Fibroblast of lung (primary cell): ENCODE measurements at places on chromosomes 7 and 10. TPM values are rescaled to one million over a fixed set of nuclear protein-coding genes. Genes with fewer than 3 reads are reported as not detected.

Gene ARHGAP21
- total RNA-seq, result 105 and 173 TPM in 2 replicates

Gene PALD1
- total RNA-seq, result 0.26 and 0.33 TPM in 2 replicates

DNA sequence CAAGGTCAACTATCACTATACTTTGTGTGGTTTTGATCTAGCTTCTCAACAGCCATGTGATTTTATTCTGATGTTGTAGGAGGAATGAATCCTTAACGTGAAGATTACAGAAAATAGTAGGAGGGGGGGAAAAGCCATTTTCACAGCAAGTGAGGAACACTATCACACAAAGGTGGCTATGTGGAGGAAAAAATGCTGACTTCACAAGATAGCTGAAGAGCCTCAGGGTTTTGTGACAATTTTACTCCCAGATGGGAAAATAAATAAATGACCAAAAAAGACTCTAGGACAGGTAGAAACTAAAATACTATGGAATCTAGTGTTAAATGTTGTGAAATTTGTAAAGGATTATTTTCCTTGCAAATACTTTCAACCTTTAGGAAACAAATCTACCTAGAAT, 281.0 kb downstream of the ADRA2A start:
- no peak for DNase-seq

- DNase-seq, result no peak
Measured at GRCh38 chr7:111184987-111185386, 94.1 kb downstream of the LRRN3 start.

- no peak for DNase-seq
Measured at GRCh38 chr10:31194986-31195385, 124.0 kb upstream of the ZEB1 start.

DNA sequence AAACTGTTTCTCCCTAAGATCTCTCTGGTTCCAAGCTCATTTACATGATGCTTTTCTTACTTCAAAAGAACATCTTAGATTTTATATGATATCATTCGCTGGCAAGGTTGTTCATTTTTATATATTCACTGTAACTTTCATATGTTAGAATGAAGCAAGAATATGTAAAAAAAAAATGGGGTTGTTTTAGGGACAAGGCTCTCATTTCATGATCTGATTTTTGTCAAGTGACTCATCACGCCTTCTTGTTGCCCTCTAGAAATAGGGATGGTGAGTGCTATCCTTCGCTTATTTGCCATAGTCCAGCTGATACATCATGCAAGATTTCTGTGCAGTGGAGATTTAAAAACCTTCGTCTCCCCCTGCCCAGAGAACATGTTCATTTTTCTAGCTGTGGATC, 14.0 kb upstream of the CELF2 start:
- DNase-seq, result no peak

DNA sequence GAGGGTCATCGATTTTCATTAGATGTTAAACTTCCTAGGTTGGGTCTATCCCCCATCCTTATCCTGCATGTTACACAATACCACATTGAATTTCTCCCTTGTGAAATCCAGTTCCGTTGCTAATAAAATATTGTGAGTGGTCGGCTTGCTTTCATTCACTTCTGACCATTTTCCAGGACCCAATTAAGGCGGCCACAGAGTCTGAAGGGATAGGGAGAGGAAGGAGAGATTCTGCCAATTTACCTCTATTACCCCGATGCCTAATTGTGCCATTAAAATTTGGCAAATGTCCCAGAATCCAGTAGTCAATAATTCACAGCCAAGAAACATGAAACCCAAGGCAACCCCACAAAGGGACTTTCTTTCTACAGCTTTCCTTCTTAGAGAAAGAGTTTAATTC, 129.9 kb downstream of the IPMK start:
- DNase-seq, result no peak

DNA sequence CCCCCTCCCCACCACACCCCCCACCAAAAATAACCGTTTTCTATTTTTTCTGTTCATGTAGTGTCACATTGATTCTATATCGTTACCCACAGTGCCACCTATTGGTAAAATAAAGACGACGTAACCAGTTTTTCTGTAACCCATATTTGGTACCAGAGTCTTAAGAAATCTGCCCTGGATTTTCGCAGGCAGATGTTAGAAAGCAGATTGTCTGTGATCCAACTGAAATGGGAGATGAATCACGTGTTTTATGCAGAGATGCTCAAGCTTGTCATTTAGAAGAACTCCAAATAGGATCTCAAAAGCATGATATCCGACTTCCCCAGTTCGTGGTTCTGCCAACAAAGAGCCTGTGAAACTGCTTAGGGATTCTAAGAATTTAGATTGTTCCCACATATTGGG, 261.1 kb upstream of the CSTF2T start:
- peak; percentile 22 for DNase-seq

- DNase-seq, result no peak
Measured at GRCh38 chr7:106057962-106058927, 53.9 kb downstream of the SYPL1 start.

DNA sequence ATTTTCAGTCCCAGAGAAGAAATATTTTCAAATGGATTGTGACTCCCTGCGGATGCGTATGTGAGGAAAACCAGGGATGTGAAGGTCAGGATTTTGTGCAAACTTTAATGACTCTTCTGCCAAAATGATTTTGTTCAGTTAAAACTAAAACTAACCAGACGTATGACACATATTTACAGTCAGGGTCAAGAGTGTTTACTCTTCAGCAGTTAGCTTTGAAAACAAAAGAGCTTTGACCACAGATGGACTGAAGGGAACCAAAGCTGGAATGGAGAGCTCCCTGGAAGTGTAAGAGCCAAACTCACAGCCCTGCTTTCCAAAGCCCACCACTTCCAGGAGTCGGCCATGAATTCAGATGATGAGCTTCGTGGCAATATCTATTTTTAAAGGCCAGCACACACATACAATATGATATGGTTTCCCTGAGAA, 15.5 kb downstream of the SVIL start:
- DNase-seq, result peak; percentile 73

DNA sequence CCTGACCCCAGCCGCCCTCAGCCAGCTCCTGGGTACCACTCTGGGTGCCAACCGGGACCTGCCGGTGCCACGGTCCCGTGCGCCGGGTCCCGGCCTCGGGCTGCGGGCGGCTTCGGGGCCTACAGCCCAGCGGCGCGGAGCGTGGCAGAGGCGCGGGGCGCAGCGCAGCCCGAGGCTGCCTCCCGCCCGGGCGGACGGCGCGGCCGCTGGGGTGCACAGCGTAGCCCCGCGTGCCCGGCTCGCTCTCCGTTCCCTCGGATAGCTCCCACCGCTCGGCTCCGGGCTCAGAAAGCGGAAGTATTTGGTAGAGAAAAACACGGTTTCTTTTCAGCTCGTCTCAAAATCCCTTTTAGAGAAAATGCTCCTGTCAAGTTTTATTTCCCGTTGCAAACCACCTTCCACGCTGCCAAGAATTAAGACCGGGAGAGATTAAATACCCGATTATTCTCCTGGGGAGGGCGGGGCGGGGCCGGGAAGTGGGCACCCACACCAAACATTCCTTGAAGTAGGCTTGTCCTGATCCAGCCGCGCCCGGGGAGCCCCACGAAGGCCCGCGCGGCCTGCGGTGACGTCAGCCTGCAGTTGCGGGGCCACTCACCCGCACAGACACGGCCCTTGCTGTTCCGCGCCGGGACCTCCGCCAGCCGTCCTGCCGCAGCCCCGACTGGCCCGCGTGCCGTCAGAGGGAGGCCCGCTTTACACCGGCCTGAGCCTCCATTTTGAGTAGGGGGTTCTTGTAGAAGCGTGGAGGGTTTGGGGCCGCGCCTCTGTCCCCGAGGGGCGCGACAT, 7.2 kb downstream of the HOXA13 start:
- DNase-seq, result no peak

DNA sequence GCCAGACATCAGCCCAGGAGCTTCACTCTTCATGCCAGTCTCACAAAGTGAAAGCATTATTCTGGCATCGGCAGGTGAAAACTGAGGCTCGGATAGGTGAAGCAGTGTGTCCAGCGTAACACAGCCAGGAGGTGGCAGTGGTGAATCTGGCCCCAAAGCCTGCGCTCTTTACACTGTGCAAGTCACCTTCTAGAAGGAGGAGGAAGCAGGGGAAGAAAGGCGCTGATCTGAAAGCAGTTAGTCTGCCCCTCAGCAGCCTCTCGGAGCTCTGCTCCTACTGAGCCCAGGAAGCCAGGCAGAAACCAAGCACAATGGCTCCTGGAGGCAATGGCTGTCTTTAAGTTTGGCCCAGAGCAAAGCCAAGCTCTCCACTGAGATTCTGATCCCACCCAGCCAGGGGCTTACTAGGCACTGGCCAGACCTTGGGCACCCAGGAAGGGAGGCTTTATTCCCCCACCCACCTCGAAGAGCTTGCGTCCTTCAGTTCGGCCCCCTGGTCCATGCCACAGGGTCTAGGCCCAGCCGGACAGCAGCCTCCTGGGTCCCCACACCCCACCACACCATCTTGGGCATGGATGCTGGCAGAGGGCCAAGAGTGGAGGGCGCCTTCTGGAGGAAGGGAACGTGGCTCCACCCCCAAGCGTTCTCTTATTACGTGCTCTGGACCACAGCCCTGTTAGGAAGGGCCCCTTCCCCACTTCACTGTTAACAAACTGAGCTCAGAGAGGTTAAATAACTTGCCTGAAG, 104.5 kb downstream of the GRID1 start:
- DNase-seq, result no peak

- no peak for DNase-seq
Measured at GRCh38 chr7:25124465-25125136, 459 bp downstream of the CYCS start.

- DNase-seq, result no peak
Measured at GRCh38 chr10:96902117-96902516, 70.0 kb downstream of the LCOR start.

DNA sequence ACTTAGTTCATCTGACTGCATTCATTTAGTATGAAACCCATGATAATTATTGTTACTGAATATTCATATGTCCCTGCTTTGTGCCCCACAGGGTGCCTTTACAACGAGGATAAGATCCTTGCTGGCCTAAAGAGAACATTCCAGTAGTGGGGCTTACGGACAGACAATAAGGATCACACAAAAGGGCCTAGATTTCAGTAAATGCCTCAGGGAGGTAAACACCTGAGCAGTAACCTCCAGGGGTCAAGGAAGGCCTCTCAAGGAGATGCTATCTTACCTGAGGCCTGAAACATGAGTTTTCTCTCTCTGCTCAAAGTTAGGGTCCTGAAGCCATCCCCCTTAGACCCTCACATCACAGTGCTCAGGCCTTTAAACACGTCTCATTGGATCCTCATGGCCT, 228.7 kb downstream of the TCF7L2 start:
- no peak for DNase-seq

- DNase-seq, result no peak
Measured at GRCh38 chr10:123639131-123639530, 27.0 kb upstream of the GPR26 start.

DNA sequence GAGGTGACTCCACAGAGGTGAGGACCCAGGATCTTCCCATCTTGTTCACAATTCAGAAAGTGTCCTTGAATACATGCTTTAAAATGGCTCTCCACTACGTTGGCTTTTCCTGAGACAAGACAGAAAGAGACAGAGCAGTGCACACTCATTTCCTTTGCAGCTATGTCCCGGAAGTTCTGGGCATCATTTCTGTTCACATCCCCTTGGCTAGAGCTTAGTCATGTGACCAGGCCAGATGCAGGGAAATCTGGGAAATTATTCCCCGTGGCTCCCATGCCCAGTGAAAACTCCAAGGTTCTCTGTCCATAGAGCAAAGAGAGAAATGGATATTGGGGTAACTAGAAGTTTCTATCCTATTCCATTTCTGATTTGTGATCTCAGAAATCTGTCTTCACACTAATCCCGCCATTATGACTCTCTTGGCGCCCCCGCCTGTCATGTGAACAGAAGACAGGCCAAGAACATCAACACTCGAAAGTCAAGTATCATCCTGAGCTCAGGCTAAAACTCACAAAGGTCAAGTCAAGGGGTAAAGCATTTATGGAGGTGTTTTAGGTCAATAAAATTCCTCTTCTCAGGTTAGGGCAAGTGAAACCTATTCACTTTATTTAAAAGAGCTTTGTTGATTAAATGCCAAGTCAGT, 251.4 kb upstream of the HABP2 start:
- no peak for DNase-seq

DNA sequence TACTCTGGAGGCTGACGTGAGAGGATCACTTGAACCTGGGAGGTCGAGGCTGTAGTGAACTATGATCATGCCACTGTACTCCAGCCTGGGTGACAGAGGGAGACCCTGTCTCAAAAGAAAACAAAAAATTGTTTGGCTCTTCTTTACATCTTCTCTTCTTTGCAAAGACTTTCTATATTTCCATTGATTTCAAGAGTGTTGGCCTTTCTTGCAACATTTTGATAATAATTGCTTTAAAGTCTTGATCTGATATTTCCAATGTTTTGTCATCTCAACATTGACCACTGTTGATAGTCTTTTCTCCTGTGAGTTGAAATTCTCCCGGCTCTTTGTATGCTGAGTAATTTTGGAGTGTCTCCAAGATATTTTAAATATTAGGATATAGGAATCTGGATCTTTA, 17.8 kb upstream of the CLDN4 start:
- no peak for DNase-seq
